Stimulated activated CD8-positive, alpha-beta memory T cell treated with anti-CD3 and anti-CD28 coated beads, Interleukin-4, amount 100 ng/mL, for 4 hours (primary cell): ENCODE measurements at places on chromosomes 2 and 18.

DNA sequence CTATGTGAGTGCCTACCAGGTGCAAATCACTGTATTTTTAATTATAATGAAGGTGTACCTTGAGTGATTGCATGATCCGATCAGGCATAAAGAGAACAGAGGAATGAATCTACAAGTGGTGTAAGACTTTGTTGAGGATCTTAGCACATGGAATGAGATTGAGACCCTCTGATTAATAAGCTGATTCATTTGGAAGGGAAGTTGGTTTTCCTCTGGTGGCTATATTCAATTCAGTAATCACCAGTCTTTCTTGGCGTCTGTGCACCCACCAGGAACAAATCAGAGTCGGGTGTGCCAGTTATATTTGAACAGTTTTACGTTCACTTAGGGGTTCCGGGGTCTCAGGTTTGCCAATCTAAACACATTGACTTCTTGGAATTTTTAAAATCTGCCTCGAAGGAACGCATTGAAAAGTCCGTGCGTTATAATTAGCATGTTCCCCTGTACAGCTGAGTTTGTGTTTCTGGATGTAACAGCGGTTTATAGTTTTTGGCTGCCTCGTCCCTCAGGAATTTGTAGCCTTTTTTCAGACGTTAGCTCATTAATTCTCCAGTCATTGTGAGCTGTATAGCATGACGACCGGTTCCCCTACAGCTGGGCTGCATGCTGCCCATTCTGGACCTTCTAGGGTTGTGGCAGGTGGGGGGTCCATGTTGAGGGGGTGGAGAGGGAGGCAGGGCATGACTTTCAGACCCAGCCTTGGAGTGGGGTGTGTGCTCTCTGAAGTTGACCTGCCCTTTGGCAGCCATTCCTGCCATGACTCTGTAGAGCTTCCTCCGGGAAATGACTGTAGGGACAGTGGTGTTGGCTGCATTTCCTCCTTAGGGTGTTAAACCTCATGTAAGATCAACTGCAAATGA is 20.3 kb downstream of the MYO1B start:
- no peak for DNase-seq

DNA sequence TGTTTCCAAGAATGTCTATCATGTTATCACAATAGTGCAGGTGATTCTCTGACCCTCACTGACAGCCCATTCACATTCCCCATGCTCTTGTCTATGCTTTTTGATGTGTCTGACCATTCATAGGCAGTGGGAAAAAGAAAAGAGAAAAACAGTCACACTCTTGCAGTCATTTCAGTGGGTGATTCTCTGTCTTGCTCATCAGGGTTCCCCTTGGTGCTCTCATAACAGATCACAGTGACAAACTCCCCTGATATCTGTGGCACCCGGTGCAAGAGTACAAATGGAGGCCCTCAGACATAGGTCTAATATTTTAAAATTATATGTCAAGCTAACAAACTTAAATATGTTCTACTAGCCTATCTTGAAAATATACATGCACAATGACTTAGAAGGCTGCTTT is 72.7 kb upstream of the PPP1CB start:
- no peak for DNase-seq

DNA sequence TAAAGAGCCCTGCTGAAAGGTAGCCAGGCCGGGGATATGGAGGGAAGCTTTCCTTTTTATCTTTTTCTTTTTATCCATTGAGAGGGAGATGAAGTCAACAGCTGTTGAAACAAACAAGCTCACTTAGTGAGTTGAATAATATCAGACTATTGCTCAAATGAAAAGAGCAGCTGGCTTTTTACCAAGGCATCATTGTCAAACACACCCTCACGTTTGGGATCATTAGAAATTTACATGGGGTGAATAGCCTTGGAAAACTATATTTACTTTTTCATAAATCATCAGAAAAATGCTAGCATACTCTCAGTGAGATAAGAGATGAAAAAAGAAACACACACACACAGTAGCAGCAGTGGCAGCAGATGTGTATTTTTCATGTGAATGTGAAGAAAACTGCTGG is 71.5 kb upstream of the HNMT start:
- no peak for DNase-seq

GRCh38 chr2:234880551-234881211 is 71.1 kb upstream of the SH3BP4 start:
- no peak for DNase-seq

DNA sequence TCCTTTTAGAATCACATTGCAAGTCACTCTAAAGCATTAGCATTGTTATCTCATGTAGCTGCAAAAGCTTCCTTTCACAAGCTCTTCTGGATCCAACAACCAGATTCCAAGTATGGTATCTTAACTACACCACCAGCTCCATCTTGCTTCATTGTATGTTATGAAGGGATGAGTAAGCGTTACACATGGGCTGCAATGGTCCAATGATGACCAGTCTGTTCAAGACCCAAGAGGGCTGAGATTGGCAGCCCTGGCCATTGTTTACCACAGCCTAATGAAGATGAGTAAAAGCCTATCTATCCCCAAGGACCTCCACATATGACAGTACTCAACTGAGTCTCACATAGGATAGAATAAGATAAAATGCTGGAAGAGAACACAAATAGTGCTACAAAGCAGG is 6.3 kb downstream of the CFLAR start:
- no peak for DNase-seq

DNA sequence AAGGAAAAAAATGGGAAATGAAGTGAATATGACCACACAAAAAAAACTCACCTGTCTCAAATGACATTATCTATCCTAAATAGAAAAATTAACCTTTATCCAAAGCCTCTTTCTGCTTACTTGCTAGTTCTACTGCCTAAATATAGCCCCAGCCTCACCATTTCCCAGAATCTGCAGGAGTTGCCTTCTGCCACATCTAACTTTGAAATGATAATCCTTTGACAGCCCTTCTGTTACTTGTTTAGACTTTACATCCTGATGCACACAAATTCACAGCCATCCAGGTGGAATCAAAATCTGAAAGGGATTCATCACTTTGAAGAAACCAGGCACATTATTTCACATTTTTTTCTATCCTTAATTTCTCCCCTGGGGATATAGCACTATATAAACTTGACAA is 1356.2 kb upstream of the NXPH2 start:
- no peak for DNase-seq

- no peak for DNase-seq
These were observed 403.6 kb upstream of the RAB6C start for GRCh38 chr2:129575880-129576279.

DNA sequence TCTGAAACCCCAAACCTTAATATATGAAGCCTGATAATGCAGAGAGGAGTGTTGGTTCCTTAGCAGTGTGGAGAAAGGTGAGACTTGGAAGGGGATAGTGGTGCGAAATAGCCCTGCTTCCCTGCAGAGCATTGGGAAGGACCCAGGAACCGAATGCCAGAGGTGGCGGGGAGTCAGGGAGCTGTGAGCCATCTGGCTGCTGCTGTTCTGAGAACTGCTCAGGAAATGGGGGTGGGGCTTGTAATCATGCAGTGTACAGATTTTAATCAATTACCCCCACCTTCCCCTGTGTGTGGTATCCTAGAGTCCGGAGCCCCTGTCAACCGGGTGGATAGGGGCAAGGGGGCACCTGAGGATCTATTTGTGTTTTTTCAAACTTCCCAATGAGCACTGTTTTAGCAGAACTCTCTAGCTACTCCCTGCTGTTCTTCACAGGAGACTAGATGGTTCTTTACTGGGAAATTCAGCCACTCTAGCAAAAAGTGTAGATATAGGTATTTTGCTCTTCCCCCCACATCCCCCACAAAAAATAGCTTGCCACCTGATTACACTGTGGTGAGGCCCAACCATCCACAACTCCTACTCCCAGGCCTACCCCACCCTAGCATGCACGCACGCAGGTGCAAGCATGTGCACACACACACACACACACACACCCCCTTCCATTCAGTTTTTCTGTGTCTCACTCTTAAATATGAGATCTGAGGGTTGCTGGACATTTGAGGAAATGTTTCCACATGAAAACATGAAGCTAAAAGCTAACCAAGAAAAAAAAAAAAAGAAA is 30.1 kb upstream of the MBOAT2 start:
- DNase-seq, result no peak

DNA sequence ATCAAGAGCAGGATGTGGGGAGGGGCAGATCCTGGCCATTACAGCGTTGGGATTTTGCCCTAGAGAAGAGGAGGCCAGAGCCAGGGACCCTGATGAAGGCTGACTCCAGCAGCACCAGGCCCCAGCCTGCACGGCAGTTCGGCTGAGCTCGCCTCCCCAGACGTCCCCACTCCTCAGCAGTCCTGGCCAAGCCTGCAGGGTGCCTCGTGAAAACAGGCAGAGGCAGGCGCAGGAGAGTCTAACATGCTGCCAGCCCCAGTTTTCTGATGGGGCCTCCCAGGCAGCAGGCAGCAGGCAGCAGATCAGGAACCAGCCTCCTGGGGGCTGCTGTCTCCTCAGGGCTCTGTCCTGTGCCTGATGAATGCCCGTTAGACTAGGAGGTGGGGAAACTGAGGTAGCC is 19.7 kb upstream of the GLI2 start:
- DNase-seq, result no peak

DNA sequence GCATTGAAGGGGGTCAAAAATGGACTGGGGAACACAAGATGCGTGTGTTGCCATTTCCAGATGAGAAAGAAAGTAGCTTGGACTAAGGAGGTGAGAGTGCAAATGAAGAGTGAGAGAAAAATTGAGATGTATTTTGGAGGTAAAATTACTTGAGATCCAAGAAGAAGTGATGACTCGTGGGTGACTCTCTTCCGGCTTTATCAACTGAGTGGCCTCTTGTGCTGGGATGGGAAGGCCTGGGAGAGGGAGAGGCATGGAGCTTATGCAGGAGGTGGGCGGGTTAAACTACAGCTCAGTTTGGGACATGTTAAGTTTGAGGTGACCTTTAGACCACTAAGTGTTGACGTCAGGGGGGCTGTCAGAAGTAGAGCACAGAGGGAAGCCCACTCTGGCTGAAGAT is 34.9 kb downstream of the SULT1C2 start:
- no peak for DNase-seq

DNA sequence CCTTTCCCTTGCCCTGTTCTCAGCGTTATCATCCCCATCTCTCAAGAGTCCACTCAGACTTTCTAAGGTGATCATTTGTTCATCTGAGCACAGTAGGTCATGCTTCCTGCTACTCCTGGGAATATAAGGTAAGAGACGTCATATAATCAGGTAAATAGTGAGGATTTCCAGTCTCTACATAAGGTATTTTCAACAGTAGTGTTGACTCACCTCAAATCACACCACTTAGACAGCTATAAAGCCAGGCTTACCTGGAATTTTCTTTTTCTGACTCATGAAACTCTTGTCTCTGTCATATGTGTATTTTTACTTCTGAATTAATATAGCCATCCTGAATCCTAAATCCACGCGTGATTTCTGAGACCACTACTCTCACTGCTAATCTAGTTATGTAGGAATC is 443.2 kb downstream of the ARHGAP15 start:
- DNase-seq, result no peak

DNA sequence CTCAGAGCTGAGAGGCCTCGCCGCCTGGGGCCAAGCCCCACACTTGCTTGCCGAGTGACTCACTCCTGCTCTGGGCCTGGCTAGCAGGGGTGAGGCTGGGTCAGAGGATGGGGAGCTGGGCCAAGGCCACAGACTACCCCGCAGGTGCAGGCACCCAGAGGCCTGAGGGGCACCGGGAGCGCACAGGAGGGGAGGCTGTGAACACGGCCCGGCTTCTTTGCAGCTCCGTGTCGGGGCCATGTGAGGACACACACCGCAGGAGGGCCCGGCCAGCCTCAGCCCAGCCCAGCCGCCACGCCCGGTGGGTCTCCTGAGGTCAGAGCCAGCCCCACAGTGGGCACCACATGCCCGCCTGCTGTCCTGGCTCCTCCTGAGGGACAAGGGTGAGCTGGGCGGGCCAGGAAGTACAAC is 8.4 kb downstream of the GPC1 start:
- DNase-seq, result no peak

DNA sequence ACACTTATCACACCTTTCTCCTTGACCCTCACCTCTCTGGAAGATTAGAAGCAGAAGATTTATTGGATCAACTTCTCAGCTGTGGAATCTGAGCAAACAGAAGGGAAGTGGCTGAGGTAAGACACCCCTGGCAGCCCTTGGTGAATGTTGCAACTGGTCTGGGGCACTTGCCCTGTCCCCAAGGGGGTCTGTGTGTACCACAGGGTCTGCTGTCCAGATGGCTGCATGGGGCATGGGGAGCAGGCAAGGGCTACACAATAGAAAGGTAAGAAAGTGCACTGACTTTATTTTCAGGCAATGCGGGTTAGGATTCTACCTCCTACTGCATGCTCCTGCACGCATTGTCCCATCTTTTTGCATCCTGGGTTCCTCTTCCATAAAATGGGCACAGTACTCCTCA is 238.4 kb upstream of the SMAD2 start:
- no peak for DNase-seq

DNA sequence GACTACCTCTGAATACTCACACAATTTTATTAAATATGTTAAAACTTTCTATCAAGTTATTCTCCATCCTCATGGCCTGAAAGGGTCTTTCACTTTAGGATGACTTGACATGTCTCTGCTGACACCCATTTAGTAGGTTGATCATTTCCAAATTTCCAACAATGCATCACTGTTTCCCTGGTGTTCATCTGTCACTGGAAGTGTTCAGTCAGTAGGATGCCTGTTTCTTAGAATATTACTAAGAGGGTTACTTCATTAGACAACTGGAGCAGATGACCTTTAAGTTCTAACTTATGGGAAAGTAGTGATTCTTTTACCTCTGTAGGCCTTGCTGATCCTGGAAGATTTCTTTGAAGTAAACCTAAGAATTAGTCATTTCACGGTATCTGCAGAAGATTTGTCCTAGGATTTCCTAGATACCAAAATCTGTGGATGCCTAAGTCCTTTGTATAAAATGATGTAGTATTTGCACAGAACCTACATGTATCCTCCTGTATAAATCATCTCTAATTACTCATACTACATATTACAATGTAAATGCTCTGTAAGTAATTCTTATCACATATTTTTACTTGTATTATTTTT is 77.7 kb downstream of the MAP3K20 start:
- no peak for DNase-seq

GRCh38 chr2:241870081-241870541 is 582 bp downstream of the RTP5 start:
- DNase-seq, result no peak

DNA sequence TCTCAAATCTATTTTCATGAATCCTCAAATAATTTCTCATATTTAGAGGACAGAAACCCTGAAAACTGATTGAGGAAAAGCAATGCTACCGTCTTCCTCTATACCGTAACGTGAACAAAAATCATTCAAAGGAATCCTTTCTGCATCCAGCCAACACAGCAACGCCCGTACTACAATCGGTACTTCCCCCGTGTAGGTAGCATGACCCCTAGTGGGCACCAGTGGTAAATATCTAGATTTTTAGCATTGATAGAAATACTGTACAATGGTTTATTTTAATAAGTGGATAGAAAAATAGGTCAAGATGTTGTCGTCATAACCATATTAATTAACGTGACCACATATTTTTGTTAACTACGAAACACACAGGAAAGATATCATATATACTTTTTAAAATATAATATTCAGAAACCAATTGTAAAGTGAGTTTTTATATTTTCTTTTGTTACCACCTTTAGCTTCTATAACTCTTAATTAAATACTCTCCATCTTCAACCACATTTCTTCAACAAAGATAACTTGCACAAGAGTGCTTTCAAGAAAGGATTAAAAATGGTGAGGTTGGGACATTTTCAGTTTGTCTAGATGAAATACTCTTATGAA is 194.1 kb downstream of the SS18 start:
- no peak for DNase-seq
